ENCODE measurements at places on chromosomes 12 and 14.

DNA sequence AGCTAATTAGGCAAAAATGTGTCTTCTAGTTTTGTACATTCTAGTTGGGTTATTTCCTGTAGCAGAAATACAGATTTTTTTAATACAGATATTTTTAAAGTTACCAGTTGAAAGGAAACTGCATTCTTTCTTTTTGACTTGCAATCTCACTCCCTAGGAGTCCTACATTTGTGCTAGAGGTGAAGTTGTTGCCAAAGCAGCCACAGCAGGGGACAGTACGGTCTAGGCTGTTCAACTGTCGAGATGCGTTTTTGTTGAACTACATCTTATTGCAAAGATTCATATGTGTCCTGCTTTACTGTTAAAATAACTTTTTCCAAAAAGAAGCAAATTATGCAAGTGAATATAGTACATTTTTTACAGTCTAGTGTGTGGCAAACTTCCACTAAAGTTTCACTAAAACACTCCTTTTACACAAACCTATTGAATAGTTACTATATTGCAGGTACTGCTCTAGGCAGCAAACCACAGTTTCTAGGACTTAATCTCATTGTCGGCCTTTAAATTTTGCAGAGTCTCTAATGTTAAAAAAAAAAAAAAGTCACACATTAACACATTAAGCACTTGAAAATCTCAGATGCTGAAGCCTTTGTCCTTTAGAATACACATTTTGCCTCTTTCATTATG is 30.2 kb upstream of the SRGAP1 start:
- DNase-seq = no peak

- peak; percentile 10 for DNase-seq
Observed at GRCh38 chr12:102957339-102958050, at the start of gene ASCL1. ASCL1 (plus strand) TSS chr12:102957674; CDS start chr12:102958245, 571 bp downstream.

DNA sequence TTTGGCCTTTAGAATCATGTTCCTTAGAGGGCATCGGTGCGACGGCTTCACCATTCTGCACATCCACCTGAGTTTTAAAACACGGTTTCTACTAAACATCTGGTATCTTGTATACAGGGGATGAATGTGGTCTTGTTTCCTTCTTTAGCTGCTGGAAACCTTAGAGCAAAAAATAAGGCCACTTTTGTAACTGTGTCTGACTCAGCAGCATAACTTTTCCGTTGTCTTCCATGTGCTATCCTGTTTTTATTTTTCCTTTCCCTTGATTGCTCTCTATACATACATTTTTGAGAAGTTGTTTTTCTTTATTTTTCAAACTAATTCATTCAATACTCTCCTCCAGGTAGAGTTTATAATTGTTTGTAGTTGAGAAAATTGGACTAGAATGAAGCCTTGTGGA is 108.8 kb upstream of the PCED1B start:
- no peak for DNase-seq

DNA sequence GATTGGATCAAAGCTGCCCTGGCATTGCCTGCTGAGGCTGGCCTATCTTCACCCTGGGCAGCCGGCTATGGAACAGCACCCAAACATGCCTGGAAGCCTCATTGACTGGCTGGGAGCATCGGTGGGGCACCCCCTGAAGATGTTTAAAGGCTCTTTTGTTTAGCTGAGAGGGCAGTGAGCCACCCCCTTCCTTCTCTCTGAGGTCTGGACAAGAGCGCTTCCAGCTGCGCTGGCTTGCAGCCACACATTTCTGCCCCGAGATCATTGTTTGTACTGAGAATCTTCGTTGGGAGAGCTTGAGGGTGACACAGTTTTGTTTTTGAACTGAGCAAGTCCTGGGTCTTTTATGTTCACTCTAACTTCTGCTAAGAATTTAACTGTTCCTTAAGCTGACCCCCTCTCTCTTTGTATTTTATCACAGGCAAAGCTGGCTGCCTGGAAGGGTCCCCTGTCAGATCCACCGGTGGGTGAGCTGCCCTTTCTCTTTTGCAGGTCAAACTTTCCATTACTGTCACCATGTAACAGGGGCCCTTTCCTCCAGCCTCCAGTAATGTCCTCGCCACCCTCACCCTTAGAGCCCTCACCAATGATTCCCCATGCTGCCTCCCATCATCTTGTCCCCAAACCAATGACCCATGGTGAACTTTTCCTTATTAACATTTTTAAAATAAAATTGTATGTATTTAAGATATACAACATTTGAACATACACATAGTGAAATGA is 212.2 kb downstream of the KIF26A start:
- DNase-seq = no peak

DNA sequence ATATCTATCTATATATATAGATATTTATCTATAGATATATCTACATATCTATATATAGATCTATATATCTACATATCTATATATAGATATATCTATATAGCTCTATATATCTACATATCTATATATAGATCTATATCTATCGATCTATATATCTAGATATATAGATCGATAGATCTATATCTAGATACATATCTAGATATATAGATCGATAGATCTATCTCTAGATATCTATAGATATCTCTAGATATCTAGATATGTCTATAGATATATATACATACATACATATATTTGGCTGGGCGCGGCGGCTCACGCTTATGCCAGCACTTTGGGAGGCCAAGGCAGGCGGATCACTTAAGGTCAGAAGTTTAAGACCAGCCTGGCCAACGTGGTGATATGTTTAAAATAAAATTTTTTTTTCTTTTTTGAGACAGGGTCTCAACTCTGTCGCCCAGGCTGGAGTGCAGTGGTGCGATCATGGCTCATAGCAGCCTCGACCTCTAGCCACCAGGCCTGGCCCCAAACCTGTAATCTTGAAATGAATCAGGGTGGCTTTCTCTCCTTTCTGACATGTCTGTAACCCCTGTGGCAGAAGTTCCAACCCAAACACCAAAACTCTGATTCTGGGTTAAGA is 18.1 kb downstream of the ARPC3 start:
- no peak for DNase-seq

DNA sequence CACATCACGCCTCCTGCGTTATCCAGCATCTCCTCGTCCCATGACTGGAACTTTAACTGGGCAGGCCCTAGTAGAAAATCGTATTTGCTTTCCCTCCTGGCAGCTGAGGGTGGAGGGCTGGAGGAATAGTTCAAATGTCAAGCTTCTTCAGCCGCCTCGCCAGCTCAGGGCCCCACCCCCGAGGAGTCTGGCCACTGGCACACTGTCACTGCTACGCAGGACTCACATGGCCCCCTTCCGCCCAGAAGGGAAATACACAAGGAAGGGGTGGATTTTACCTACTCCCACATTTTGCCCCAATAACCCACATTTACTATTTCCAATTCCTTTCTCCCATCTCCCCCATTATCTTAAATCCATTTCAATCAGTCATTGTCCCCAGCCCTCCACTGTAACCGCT is 8.6 kb downstream of the SLC6A13 start:
- DNase-seq = no peak

DNA sequence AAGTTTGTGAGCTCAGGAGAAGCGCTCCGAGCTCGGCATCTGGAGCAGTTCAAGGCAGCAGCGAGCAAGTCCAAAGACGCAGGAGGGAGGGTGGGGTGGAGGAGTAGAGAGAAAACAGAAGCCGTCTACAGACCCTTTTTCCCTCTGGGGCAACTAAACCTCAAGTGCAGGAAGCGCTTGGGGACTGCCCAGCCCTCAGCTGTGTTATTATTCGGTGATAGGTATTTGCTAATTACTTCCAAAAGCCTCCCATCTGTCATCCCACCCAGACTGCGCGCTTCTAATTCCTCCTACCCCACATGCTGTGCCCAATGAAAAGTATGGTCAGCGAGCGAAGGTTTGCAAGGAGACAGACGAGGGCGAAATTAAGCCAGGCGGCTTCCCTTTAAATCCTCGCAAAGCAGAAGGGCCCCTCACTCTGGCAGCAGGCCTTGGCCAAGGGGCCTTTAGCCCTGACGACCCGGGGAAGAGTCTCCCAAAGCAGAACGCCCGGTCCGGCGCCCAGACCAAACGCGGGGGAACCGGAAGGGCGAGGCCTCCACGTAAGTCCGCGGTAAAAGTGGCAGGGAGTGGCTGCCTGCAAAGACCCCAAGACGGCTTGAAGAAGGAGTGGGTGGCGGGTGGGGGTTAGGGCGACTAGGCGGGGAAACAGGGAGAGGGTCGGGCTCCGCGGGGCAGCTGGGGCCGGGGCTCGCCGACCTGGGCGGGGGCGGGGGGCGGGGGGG is 507 bp upstream of the CD9 start:
- DNase-seq = peak; percentile 49

DNA sequence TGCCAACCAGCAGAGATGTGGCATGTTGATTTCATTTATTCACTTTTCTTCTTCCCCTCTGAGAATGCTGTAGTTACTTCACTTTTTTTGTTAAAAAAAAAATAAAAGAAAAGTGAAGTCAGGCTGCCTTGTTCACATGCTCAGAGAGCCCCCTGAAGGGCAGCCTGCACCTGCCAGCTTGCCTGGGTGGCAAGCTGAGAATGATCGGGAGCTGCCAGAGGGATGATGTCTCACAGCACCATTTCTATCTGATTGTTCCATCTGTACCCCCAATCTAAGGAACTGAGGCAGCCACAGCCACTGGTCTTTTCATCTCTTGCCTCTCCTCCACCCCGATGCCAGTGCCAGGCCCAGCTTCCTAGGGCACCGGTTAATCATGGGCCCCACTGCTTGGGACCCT is 118.2 kb downstream of the TSPAN9 start:
- no peak for DNase-seq

GRCh38 chr14:30681752-30682355 is 59.7 kb downstream of the SCFD1 start:
- no peak for DNase-seq

DNA sequence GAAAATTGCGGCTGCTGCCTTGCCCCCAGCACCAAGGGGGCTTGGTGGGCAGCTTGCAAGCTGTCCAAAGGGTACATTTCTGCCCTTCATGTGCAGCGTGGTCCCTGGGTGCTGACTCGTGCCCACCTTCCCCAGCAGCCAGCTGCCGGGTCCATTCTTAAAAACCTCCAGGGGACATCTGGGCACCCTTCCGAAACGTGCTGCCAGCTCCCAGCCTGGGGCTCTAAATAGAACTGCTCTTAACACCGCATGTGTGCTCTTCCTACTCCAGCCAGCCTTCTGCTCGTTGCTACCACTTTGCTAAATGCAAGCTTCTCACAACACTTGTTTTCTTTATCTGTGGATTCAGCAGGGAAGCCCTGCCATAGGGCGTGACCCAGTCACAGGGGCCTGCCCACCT is 66.0 kb downstream of the RIMBP2 start:
- DNase-seq = no peak

- peak; percentile 82 for DNase-seq
Observed at GRCh38 chr14:51860164-51860824, at the start of gene GNG2. GNG2 (plus strand) TSS chr14:51860612; CDS start chr14:51950679, 90,067 bp downstream.

DNA sequence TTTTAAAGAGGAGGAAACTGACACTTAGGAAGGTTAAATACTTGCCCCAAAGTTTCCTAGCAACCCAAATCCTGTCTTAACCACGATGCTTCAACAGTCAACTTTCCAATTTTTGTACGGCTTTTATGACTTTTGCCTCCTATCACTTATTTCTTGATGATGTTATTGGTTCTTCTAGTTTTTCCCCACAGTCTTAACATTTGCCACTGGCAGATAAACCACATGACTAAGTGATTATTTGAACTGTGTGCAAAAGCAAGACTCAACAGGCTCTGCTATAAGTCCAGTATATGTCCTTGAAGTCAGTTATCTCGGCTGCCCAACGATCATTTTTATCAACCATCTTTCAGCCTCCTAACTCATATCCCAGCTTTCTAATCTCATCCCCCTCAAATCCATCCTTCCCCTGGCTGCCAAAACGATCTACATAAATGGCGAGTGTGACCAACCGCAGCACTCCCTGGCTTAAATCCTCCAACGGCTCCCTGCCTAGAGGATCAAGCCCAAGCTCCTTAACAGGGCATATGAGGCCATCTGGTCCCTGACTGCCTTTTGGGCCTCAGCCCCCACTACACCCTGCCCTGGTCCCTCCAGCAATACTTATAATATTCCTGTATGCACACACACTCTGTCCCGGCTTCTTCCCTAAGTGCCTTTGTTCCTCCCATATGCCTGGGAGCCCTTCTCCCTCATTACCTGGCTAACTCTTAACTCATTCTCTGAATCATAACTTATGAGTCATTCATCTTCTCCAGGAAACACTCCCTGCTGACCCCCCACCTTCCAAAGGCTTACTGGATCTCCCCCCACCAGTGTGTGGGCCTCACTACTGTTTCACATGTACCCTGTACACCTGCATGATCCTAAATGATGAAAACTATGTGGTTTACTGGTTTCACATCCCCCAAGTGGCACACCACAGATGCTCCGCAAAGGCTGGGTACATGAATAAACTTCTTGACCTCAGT is 8.8 kb downstream of the VPS37B start:
- peak; percentile 70 for DNase-seq

DNA sequence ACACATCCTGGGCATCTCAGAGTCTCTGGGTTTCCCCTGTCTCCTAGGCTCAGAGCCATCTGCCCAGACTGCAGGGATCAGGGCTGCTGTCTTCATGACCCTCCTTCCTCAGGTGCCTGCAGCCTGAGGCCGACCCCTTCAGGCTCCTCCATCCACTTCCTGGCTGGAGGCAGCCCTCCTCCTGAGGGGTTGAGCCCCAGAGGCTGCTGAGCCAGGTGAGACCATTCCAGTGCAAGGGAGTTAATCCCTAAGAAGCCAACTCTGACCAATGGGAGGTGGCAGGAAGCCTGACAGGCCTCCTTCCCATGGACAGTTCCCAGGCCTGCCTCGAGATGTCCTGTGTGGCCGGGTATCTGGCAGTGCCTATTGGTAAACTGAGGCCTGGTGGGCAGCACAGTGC is 8.4 kb upstream of the PPP4R4 start:
- DNase-seq = no peak

GRCh38 chr14:102905116-102906108 is 17.1 kb upstream of the AMN start:
- no peak for DNase-seq

- no peak for DNase-seq
Observed at GRCh38 chr14:56243110-56243509, 124.9 kb downstream of the PELI2 start.

- peak; percentile 53 for DNase-seq
Observed at GRCh38 chr12:120529641-120530417, 871 bp upstream of the COQ5 start.

DNA sequence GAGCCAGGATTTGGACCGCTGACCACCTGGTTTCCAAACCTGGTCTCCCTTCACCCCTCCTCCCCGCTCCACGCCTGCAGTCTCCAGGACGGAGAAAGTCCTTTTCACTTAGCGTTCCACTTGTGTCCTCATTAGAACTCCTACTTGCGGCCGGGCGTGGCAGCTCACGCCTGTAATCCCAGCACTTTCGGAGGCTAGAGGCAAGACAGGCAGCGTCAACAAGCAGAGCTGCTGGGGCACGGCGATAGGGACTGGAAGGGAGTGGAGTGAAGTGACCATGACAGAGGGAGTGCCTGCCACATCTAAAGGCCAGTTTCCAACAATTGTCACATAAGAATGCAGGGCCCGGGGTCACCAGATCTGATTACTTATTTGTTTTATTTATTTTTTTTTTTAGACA is 132.5 kb upstream of the NCOR2 start:
- no peak for DNase-seq

- DNase-seq = no peak
Observed at GRCh38 chr14:101560534-101561113, 671 bp upstream of the DIO3 start.

Data from fibroblast of skin of right quadriceps (primary cell).